Stimulated activated CD8-positive, alpha-beta memory T cell treated with anti-CD3 and anti-CD28 coated beads, Interleukin-15, amount 100 ng/mL, for 24 hours (primary cell): ENCODE measurements at places on chromosomes 1 and 21.

- no peak for DNase-seq
Observed at GRCh38 chr1:2210084-2210653, 15.6 kb upstream of the FAAP20 start.

DNA sequence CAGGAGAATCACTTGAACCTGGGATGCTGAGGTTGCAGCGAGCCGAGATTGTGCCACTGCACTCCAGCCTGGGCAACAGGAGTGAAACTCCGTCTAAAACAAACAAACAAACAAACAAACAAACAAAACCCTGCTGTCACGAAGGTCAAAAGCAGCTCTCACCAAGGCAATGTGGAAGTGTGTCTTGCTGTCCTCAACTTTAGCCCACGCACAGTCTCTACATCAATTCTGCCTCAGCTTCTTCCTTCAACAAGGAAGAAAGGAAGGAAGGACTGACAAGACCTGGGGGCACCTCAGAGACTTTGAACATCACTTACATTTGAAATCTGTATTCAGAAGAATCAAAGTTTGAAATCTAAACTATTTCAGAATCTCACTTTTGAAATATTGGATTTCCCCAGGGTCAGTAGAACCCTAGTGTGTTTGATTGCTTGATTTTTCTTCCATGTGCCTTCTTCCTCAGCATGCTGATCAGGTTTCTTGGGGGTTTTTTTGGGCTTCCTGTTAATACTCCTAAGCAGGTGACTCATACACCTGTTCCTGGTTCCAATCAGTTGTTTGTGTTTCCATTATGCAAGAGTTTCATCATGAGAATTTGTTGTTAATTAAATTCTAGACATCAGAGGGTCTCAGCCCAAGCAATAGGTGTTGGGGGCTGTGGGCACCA lies 6.5 kb upstream of the CSTB start:
- no peak for DNase-seq

- DNase-seq: no peak
Observed at GRCh38 chr1:174872615-174873058, 127.1 kb upstream of the CACYBP start.

DNA sequence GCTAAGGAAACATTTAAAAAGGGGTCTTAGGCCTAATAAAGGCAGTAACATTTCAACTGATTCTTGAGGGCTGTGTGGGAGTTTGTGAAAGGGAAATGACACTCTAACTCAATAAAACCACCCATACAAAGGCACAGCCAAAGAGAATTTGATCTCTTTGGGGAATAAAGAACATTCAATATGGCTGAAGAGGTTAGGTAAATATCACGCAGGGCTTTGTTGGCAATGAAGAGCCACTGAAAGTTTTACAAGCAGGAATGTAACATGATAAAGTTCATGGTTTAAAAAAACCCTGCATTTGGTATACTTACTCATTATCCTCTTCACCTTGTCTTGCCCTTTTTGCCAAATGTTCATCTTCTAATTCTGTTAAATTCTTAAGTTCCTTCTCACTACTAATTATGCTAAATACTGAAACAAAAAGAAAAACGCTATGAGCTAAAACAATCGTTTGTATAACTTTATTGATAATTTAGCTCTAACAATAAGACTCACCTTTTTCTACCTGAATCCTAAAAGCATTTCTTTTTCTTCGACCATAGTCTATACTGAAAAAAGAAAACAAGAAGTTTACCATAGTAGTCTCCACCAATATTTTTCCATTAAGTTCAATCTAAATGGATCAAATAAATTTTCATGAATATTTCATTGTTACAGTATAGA lies 12.5 kb downstream of the NVL start:
- DNase-seq: no peak

- no peak for DNase-seq
Observed at GRCh38 chr1:228020686-228021354, 14.0 kb downstream of the WNT3A start.

DNA sequence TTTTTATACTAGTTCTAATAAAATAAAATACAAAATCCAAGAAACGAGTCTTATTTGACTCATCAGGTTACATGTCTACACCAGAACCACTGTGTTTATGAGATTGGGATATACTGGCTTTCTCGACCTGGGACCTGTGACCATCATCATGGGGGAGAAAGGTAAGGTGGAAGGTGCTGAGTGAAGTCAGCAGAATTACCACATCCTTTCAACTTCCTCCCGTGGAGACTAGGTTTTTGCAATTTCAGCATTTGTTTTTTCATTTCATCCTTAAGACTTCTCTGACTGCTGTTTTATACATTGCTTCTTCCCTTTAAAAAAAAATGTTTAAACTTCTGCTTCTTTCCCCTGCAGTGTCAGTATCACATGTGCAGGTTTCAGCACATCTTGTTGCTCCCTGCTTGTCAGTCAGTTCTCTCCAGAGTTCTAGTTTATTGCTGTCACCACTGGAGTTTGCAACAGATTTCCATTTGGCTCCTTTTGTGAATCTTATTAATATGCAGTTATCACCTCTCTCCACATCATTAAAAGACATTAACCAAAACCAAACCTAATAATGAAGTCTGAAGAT lies 60.4 kb upstream of the HAO2 start:
- no peak for DNase-seq

GRCh38 chr1:59063501-59063900 lies 233.4 kb upstream of the FGGY start:
- no peak for DNase-seq

DNA sequence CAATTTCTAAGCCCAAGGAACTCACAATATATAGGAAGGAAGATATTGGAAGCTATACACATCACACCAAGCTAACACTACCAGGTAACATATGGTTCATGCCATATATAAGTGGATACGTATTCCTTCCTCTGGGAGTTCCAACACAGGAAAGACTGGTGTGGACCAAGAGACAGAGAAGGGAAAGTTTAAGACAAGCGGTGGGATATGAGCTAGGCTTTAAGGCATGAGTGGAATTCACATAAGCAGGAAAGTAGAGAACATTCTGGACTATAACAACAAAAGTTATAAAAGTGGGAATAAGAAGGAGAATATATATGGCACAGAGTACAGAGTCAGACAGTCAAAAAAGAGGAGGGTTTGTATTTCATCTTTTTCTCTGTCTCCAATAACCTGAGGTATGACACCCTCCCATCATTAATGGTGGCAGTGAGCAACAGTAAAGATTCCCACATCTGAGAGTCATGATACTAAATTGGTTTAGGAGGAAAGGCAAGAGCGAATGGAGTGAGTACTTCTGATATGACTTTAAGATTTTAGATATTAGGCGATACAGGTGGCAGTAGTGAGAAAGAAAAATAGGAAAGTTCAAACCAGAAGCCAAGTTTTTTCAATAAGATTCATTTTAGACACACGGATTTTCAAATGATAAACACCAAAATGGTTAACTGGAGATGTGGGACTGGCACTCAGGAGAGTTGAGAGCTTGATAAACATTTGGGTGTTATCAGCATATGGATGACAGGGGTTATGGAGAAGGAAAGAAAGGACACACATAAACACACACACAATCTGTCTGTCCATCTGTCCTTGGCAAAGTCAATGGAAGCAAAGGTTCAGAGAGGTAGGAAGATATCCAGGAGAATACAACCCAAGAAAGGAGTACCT lies 87.4 kb upstream of the TTC39A start:
- DNase-seq: no peak

- no peak for DNase-seq
Observed at GRCh38 chr1:42940851-42941639, 17.6 kb downstream of the SLC2A1 start.

- DNase-seq: no peak
Observed at GRCh38 chr1:208570362-208570761, 326.2 kb upstream of the PLXNA2 start.

DNA sequence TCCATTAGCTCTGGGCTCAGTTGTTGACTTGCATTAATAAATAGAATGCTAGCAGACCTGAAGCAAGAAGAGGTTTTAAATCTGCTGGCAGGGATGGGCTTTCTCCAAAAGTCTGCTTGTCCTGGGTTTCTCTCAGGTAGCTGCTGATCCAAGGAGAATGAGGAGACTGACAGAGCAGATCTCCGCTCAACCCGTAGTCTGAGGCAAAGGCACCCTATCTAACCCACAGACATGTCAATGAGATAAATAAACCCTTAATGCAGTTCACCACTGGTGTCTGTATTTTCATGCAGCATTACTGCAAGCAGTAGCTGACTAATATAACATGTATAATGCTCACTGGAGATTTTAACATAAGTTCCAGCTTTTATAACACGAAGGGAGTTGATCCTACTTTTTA lies 44.1 kb upstream of the RGS21 start:
- no peak for DNase-seq

GRCh38 chr1:153394391-153394790 lies 3.5 kb upstream of the S100A8 start:
- DNase-seq: no peak

DNA sequence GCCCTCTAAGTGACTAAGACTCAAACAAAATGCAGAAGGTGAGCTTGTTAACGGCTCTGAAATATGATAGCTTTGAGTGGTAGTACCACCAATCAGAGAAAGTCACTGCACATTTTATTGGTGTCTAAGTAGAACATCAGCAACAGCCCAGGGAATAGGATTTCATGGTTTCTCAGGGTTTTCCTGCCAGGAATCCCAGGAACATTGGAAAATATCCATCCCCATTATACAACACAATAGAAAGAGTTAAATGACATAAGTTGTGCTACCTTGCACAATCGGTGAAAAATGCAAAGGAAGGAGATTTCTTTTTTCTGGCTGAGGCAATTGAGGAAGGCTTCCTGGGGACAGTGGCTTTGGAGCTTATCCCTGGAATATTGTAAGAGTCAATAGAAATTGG lies 283.1 kb downstream of the HLX start:
- no peak for DNase-seq

GRCh38 chr1:8373581-8374241 lies 55.8 kb downstream of the SLC45A1 start:
- DNase-seq: no peak

- no peak for DNase-seq
Observed at GRCh38 chr21:41932576-41933312, 21.1 kb downstream of the C2CD2 start.

GRCh38 chr1:179197690-179198297 lies 31.7 kb downstream of the ABL2 start:
- no peak for DNase-seq

- no peak for DNase-seq
Observed at GRCh38 chr1:67880056-67880601, 46.9 kb upstream of the GNG12 start.

DNA sequence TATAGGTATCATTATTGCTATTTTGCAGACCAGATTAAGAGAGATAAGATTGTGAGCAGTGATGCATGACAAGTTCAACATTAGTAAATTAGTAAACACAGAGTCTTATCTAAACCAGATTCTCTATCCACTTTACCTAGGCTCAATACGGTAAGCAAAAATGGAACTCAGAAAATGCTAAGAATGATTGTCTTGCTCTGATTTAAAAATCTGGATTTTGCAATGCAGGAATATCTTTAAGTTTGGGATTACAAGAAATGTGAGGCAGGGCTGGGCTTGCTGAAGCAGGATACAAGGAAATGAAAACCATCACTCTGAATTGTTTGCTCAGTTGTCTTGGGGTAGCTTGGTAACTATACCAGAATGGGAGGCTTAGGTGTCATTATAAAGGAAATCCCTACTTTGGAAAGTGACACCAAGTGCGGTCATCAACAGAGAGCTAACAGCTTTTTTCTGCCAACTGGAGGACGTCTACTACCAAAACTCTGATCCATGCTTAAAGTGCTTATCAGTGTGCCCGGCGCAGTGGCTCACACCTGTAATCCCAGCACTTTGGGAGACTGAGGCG lies 332.7 kb upstream of the RUNX1 start:
- no peak for DNase-seq

DNA sequence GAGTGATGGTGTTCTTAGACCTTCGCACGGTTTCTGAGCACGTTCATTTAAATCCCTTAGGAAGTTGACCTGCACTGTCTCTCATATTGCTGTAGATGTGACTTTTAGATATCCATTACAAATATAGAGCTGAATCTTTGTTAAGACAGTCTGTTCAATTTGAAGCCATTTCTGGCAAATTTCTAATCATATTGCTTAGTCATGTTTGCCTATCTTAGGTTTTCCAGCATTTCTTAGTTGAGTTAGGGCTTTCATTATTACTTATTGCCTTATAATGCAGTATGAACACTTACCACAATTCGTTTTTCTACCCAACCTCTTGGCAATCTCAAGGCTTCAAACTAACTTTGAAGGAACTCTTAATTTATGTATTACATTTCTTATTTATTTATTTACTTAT lies 78.5 kb upstream of the PGD start:
- no peak for DNase-seq
